ENCODE measurements at places on chromosomes 6 and 20.

DNA sequence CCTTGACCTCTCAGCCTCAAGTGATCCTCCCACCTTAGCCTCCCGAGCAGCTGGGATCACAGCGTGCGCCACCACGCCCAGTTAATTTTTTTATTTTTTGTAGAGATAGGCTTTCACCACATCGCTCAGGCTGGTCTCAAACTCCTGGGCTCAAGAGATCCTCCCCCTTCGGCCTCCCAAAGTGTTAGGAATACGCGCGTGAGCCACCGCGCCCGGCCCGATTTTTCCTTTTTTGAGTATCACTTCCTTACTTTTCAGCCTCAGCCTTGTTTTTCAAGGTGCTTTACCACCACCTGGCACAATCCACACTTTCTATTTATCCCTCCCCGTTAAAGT, 791 bp upstream of the STX11 start:
- no peak for DNase-seq

GRCh38 chr20:36086767-36087166, 67.8 kb upstream of the EPB41L1 start:
- no peak for DNase-seq

DNA sequence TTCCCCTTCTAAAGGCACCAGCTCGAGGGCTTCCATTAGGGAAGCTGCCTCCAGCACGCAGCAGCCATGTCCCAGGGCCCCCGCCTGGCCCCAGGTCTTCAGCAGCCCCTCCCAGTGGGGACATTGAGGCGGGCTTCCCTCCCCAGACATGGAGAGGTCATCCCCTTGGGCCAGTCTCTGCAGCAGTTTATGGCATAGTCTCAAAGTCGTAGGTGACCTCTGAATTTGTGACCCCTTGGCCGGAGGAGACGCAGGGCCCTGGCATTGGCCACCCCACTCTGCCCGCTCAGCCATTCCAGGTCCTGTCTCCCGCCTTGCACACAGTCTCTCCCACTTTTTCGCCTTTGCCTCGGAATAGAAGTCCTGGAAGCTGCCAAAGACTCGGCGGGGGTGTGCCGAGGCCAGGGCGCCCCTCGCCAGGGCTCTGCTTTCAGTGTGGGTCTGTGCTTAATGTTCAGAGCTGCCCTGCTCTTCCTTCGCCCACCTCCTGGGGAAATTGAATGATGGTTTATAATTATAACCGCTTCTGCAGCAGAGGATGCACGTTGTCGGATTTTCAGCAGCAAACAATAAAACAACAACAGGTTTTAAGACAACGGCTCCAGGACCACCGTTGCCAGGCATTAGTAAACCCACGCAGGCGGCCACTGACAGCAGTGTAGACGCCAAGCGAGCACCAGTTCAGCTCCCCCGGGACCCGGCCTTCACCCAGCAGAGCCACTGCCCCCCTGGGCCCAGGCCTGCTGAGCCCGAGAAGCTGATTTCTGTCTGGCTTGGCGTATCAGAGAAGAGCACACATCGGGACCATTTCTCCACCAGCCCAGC, 187.0 kb downstream of the TAF4 start:
- DNase-seq: no peak

- DNase-seq: no peak
Measured at GRCh38 chr20:16095226-16095625, 478.0 kb downstream of the KIF16B start.

DNA sequence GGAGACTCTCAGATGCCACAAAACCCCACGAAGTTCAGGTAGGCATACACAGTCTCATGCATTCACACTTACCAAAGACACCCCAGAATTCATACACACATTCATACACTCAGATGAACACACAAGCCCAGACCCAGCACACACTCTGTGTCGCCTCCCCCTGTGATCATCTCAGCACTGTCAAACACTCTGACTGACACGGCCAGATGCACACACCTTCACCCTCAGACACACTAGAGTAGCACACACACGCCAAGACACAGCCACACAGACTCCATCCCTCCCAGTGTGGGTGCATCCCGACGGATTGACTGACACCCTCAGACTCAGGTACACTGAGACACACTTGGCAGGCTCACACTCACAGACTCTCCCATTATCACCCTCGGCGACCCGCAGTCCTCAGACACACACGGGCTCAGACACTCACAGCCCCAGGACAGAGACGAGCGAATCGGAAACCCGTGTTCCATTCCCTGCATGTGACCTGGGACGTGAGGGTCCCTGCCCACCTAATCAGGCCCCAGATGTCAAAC, 872 bp upstream of the RIMS4 start:
- DNase-seq: no peak

DNA sequence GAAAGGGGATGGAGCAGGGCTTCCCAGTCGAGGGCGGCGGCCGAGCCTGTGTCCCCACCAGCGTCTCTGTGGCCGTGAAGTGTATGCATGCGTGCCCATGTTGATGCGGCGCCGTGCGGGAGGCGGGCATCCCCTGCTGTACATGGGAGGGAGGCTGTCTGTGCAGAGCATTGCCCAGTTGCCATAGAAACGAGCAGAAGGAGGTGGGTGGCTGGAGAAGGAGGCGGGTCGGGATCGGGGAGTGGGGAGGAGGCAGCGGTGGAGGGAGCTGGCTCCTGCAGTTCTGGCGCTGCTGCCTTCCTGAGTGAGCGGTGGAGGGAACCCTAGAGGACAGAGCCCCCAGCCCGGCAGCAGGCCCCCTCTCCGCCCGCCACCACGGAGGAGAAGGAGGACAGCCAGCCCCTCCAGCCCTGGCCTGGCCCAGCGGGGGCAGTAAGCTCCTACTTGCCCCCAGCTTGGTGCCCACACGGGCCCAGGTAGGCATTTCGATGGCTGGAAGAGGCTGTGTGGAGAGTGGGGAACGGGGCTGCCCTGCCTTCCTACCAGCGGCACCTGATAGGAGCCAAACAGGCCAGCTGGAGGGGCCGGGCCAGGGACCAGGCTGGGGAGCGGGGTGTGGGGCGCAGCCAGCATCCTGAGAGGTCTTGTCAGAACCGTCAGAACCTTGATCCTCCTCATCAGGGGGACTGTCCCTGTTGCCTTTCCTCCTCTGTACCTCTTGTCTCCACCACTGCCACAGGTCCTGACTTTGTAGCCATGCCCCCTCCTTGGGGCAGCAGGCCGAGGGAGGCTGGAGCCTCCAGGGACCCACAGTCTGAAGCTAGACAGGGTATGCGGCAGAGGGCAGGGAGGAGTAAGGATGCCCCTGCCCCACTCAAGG, 41.3 kb downstream of the SPDEF start:
- no peak for DNase-seq

DNA sequence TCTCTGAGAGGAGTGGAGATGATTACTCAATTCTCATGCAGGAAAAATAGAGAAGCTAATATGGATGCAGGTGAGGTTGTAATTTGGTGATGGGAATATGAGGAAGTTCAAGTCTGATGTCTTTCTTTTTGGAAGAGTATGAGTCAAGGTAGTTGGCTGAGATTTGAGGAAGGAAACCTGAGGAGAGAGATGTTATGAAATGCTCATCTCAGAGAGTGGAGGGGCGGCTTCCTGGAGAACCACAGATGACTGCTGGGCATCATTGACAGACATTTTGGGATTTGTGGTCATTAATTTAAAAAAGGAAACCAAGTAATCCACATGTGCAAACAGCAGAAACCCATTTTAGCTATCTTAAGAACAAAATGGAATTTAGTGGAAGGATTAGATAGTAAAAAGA, 72.5 kb upstream of the UST start:
- no peak for DNase-seq

DNA sequence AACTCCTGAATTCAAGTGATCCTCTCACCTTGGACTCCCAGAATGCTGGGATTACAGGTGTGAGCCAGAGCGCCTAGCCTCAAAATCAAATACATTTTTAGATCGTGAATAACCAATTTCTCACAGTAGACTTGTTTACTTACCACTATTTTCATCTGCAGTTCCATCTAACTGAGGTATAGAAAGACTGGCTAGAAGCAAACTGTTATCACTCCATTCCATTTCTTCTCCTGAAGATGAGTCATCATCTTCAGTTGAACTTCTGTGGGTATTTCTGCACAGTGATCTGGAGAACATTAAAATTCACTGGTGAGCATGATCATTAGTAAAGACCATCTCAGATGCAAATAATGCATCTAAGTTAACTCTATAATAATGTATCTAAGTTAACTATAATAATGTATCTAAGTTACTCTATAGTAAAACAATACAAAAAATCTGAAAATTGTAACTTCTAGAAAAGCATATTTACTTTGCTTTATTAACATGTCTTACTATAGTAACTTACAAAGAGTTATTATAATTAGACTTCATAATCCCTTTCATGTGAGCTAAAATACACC, 105.4 kb downstream of the REV3L start:
- DNase-seq: no peak

GRCh38 chr20:49297605-49298530, 20.0 kb upstream of the ZNFX1 start:
- DNase-seq: no peak

DNA sequence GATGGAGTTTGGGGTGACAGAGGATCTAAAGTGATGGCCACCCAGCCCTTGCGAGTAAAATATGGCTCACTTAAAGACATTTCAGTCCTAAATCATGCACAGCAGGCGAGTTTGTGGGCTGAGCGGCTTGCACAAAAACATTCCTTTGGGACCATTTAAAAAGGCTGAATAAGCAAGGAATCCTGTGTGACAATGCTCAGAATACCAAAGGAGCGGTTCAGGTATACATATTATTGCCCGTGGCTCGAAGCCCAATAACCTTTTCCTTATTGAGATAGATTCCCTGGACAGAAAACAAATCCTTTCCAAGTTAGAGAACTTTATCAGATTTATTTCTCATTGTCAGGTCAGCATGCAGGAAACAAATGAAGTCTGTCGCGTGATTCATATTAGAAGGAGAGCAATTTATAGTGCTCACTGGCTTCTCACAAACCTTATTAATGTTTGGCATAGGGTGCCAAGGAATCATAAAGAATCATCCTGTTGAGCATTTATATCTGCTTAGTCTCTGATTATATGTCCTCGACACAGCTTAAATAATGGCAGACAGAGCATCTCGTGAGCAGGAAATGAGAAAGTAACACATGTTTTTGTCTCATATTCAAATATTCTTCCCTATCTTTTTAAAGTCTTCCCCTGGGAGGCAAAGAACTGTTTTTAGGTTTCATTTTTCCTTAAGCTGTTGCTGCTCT, 121.3 kb downstream of the TRMT11 start:
- DNase-seq: no peak

DNA sequence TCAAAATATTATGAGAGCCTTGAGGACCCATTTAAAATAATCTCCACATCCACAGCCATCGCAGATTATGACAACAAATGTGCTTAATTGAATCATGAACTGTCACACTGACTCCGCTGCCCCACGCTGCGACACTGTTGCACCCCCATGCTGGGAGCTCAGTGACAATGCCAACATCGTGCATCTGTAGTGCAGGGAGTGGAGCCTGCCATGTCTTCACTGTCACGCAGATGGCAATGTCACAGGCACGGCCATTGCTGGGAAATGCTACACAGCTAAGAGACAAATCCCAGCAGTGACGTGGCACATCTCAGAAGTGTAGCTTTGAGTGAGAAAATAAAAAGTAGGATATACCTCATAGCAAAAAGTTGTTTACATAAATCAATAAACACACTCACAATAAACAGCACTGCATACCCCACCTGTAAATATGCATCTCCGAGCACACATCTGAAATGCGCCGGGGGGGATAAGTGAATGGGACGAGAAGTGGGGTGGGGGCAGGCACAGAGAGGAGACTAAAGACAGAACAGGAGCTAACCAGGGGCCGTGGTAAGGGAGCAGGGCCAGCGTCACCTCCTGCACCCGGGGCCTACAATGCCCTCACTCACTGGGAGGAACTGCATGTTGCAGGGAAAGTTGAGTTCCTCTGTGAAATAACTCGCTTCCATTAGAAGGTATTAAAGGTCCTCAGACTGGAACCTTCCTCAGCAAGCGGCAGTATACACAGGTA, 349.9 kb downstream of the THBS2 start:
- no peak for DNase-seq

GRCh38 chr6:155031091-155031490, 36.0 kb downstream of the TIAM2 start:
- no peak for DNase-seq

DNA sequence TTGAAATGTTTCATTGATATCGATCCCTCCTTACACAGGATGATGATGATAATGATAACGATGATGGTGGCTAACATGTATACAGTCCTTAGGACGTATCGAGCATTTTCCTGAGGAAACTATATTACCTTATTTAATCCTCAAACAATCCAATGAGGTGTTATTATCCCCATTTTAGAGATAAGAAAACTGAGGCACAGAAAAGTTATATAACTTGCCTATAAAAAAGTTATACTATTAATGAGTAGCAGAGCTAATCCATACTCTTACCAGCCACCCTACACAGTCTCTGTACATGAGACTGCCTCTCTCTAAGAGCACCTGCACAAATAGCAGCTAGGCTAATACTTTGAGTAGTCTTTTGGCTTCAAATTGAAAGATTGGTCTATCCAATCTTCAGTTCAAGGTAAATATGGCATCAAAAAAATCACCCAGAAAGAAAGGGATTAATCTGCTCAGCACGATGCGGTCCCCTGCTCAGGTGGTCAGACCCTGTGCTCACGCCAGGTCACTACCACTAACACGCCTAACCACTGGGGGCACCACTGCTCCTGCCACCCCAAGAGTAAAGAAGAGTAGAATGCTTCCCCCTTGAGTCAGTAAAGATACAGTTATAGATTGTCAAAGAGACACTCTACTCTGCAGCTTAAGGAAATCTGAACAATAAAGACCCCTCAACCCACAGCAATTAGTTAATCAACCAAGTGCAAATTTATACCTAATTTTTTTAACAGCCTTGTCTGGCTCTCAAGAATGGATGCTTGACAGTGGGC, 15.0 kb downstream of the GABBR1 start:
- no peak for DNase-seq

DNA sequence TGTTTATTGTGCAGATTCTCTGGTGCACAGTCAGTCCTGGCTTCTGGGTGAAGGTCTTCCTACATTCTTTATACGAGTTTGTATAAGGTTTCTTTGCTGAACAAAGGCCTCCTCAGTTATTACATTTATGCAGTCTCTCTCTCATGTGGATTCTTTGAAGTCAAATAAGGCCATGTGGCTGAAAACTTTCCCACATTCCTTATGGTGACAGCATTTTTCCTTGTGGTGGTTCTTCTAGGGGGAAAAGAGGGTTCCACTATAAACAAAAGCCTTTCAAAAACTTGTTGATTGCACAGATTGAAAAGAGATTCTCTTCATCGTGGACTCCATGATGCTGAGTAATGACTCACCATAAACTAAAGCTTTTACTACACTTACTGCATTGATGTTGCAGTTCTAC, 19.2 kb downstream of the ZSCAN12 start:
- no peak for DNase-seq

GRCh38 chr6:168050881-168051586, 28.0 kb downstream of the FRMD1 start:
- no peak for DNase-seq

- DNase-seq: no peak
Measured at GRCh38 chr6:150334790-150335783, 33.7 kb upstream of the IYD start.

GRCh38 chr6:48535582-48536009, 424.6 kb upstream of the PTCHD4 start:
- DNase-seq: no peak

GRCh38 chr6:130035211-130035610, 16.8 kb downstream of the L3MBTL3 start:
- no peak for DNase-seq

- DNase-seq: no peak
Measured at GRCh38 chr6:114534813-114535212, 192.0 kb upstream of the HS3ST5 start.
